ENCODE measurements at places on chromosomes 2 and 18. TPM values are rescaled to one million over a fixed set of nuclear protein-coding genes. Genes with fewer than 3 reads are reported as not detected.

Gene ALPI
- not detected for total RNA-seq

Gene HOXD10
- total RNA-seq, result not detected

Gene CAPN14
- 0.17 TPM for total RNA-seq

Gene DLGAP1
- total RNA-seq, result 0.51 TPM

Gene SPATA3
- total RNA-seq, result not detected

Gene HRH4
- under 0.01 TPM for total RNA-seq

Gene MROH2A
- total RNA-seq, result not detected

Gene UPP2
- not detected for total RNA-seq

Gene STARD6
- total RNA-seq, result not detected

Gene MRPL53
- 38.0 TPM for total RNA-seq

Gene PCARE
- total RNA-seq, result under 0.01 TPM

Gene DLX1
- total RNA-seq, result not detected

Gene NT5DC4
- total RNA-seq, result not detected

Gene CCDC68
- total RNA-seq, result 8.3 TPM

Gene AKAIN1
- not detected for total RNA-seq

Gene DPP10
- total RNA-seq, result not detected

Gene LONRF2
- total RNA-seq, result under 0.01 TPM

Gene PROKR1
- not detected for total RNA-seq

Gene MCM6
- total RNA-seq, result 11.2 TPM

Gene EPHA4
- 12.8 TPM for total RNA-seq

Gene SPOPL
- total RNA-seq, result 15.2 TPM

Gene CD226
- 0.33 TPM for total RNA-seq

Gene CAD
- 32.0 TPM for total RNA-seq

Gene BUB1
- total RNA-seq, result 3.9 TPM

Gene UNC50
- 64.1 TPM for total RNA-seq

Gene WNT10A
- total RNA-seq, result not detected

Gene HAAO
- total RNA-seq, result 2.8 TPM

Gene RAB11FIP5
- 35.0 TPM for total RNA-seq

Gene PDE11A
- not detected for total RNA-seq

Gene SERPINB4
- total RNA-seq, result not detected

Gene SAG
- not detected for total RNA-seq

Gene ZCCHC2
- 10.9 TPM for total RNA-seq

Gene GLI2
- 3.3 TPM for total RNA-seq

Gene ZBTB7C
- total RNA-seq, result 0.33 TPM

Gene GALNT13
- 0.17 TPM for total RNA-seq

Gene IL18R1
- total RNA-seq, result 5.4 TPM

Gene SF3B6
- 155 TPM for total RNA-seq

Gene PPP1R1C
- 0.50 TPM for total RNA-seq

Gene THSD7B
- total RNA-seq, result under 0.01 TPM

Gene LYG2
- total RNA-seq, result not detected

Gene UGT1A4
- not detected for total RNA-seq

Gene HSBP1L1
- total RNA-seq, result 13.4 TPM

Gene CTAGE1
- total RNA-seq, result under 0.01 TPM

Gene TFCP2L1
- not detected for total RNA-seq

Gene IL1RN
- total RNA-seq, result not detected

Gene NEB
- total RNA-seq, result 0.26 TPM

Gene ACOXL
- not detected for total RNA-seq

Gene AMER3
- not detected for total RNA-seq

Gene TWIST2
- total RNA-seq, result 118 TPM

Gene NOL4
- total RNA-seq, result not detected

Gene SLC11A1
- 0.17 TPM for total RNA-seq

Gene UGT1A5
- total RNA-seq, result not detected

Gene CDH7
- total RNA-seq, result not detected

Gene CCDC85A
- not detected for total RNA-seq

Gene FZD7
- total RNA-seq, result 39.1 TPM

Gene DNAJC5G
- total RNA-seq, result not detected

Gene LRRC30
- total RNA-seq, result not detected

Gene MYOM1
- total RNA-seq, result 0.26 TPM

Gene RELCH
- 34.5 TPM for total RNA-seq

All from fibroblast of lung (primary cell).